ENCODE measurements at places on chromosomes 12 and 14.

- DNase-seq: no peak
Measured at GRCh38 chr12:51306507-51306906, 17.5 kb downstream of the BIN2 start.

DNA sequence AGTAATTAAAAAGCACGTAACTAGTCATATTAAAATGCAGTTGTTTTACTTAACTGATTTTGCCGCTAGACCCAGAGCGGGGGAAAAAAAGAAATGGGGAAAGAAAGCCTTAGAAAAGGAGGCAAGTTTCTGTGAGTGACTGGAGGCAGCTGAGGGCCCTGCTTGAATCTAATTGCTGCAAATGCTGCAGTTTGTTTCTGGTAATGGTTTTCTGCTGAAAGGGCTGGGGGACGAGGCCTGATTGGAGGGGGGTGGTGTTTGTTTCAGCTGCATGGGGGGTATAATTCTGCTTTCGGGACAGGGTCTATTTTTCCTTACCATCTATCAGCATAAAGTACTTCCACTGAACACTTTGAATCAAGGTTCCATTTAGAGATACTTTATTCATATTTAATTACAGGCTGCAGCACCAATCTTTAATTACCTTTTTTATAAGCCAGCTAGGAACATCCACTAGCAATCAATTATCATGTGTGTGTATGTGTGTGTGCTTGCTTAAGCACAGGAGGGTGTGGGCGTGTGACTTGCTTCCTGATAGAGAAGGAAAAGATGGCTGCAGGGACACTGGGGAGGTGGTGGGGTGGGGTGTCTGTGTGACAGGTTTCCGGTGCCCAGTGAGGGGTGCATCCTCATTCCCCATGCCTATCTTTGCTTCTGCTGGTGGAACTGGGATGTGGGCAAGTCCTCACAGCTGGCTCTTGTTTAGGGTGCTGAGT lies 83.4 kb downstream of the ADCK1 start:
- DNase-seq: no peak

DNA sequence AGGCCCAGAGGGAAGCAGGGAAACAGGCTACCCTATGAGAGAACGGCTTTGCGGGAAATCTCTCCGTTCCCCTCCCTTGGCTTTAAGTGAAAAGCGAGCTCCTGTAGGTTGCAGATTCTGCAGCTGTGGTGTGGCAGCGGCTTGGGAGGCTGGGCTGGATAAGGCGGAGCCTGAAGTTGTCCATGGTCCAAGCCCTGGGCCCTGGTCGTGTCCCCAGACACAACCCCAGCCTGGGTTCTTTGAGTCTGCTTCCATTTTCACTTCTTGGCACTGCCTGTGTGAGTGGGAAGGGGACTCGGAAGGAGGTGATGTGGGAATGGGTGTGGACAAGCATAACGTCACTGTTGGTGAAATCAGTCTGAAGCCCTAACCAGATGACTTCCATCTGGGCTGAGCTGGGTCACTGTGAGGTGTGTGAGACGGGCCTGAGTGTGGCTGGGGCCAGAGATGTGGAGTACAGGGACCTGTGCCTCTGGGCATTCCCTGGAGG lies 43.0 kb upstream of the CTDSP2 start:
- DNase-seq: peak; percentile 86

DNA sequence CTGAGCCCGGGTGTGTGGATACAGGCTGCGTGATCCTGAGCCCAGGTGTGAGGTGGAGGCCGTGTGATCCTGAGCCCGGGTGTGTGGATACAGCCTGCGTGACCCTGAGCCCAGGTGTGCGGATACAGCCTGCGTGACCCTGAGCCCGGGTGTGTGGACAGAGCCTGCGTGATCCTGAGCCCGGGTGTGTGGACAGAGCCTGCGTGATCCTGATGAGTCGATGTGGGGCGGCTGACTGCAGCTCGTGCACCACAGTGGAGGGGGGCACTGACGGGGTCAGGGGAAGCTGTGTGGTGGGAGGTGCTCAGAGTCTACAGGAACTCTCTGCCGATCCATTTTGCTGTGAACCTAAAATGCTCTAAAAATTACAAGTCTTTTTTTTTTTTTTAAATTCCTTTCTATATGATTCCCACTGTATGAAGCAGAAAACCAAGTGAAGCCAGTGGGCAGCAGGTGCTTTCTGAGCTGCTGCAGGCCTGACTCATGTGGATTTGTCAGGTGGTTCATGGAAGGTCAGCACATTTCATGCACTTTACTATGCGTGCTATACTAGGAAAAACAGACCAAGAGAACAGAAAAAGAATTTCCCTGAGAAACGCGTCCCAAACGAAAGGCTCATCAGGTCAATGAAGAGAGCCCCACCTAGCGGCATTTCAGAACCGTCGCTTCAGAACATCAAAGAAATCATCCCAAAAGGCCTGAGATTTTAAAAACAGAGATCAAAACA lies 19.3 kb downstream of the BRF1 start:
- peak; percentile 88 for DNase-seq

GRCh38 chr14:74582910-74583581 lies 29.0 kb downstream of the LTBP2 start:
- peak; percentile 47 for DNase-seq

DNA sequence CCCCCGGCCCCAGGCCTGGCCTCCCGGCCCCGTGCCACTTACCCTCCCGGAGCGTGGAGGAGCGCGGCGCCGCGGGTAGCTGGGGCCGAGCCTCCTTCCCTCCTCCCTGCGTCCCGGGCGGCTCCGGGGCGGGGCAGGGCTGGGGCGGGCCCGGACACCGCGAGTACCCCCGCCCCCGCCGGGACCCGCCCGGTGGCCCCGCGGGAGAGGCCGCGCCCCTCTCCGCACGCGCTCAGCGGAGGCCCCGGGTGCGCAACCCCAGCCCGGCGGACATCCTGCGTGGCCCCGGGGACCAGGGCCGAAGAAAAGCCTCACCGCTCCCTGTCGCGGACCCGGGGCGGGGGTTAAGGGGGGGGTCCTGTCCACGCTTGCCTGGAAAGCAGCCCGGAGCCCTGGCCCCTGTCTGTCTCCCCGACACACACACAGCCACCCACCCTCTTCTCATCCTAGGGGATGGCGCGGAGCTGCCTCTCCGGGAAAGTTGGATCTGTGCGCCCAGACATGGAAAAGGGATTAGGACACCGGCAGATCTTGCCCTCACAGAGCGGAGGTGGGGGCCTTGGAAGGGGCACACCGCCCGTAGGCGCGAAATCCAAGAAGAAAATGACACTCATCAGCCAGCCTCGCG lies at the start of gene SYNE3:
SYNE3 (minus strand) TSS at position 97 of the 628 bp plus-strand sequence. CDS start 40,829 bp downstream, outside the sequence.
- DNase-seq: no peak

DNA sequence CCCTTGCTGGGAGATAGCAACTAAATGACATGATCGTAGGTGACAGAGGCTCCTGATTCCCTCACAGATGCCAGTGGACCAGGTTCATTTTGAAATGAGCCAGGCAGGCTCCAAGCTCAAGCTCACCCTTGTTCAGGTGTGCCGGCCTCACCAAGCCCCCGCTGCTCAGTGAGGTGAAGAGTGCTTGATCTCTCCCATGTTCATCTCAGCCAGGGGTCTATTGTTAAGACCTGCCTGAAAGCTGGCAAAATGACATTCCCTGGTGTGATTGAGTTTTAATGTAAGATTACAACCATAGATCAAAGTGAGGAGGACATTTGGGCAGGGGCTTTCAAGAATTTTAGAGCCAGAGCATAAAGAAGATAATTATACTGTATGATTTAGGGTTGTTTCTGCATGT lies 497.9 kb downstream of the EGLN3 start:
- DNase-seq: no peak

DNA sequence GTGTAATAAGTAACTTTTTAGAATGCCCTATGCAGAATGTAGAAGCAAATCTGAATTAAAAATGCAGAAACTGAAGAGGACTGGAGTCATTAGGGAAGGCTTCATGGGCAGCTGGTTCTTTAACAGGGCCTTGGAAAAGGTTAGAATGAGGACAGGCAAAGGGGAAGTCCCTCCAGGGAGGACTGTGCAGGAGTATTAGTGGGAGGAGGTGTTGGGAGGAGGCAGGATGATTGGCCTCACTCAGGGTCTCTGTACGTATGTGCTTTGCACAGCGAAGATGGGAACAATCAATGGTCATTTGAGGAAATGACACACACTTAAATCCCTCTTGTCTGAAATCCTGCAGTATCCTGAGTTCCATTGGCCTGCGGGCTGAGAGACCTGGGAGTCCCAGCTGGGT lies 119.7 kb downstream of the PTCSC3 start:
- DNase-seq: no peak

DNA sequence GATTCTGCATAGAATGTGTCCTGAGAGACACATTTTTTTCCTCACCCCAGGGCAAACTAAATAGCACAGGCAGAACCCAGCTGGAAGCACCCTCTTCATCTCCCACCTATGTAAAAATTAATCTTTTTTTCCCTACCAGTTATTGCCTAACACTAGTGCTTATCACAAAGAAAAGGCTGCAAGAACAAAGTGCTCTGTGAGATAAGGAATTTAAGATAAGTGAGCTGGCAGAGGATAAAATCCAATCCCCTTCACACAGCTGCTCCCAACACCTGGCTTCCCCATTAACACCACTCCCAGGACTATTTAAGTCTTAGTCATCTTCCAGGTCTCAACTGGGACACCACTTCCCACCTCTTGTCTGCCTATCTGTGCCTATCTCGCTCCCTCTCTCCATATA lies 75.2 kb downstream of the TTC9 start:
- DNase-seq: no peak

GRCh38 chr12:14454098-14454907 lies 88.8 kb downstream of the ATF7IP start:
- DNase-seq: peak; percentile 76

DNA sequence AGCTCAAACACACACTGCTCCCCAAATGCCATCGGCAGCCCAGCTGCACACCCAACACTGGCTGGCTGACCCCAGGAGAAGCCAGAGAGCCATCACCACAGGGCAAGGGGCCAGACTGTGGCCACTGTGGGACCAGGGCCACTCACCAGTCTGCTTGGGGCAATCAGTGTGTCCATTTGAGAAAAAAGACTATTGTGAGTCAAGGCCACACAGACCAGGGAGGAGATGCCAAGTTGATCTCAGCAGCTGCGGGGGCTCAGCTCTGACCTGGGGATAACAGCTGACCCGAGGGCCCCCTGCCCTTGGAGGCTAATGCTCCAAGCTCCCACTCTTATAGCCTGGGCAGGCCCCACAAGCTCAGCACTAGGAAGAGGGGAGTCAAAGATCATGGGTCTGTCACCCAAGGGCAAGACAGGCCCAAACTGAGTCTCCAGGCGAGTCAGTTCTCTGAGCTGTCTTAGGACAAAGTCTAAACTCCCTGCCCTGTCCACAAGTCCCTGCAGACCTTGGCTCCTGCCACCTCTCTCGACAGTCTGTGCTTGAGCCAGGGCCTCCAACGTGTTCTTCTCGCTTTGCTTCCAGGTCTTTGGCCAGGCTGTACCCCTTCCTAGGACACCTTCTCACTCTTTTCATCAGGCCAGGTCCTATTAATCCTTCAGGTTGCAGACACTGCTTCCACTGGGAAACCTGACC lies 30.1 kb upstream of the PNMA1 start:
- no peak for DNase-seq

DNA sequence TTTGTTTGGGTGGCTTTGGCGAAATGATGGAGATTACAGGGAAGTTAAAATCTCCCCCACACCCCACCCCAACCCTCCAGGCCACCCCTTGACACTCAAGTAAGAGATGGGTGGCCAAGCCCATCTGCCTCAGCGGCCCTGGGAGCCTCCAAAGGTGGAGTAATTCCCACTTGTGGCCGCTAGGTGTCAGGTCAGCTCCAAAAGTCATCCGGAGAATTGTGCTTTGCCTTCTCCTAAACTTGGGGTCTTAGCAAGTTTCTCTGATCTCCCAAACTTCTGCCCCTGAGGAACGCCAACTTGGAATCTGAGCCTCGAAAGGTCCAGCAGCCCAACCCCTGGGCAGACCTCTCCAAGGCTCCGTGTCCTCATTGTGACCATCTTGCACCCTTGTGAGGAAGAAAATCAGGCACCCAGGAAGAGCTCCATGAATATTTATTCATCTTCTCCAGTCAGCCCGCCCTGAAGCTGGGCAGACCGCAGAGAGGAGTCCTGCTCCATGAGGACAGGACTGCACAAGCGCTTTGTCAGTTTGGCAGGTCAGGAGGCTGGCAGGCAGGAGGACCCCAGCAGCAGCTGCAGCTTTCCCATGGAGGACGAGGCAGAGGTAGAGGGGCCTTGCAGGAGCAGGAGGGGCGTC lies 46.7 kb downstream of the LRRC74A start:
- DNase-seq: peak; percentile 60

DNA sequence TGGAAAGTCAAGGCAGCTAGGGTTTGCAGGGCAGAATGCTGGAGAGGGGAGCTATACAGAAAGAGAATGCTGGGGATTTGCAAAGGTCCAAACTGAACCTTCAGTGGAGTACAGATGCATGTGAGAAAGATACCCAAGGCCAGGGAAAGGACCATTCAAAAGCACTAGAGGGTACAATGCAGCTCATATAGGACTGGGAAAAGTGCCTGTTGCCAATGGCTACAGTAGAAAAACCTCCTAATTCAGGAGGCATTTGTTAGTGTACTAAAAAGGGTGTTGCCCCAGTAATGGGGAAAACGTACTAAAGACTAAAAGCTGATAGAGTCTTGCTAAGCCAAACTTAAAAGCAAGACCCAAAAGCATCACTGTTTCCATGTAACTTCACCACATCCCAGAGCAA lies 30.1 kb downstream of the E2F7 start:
- DNase-seq: no peak

DNA sequence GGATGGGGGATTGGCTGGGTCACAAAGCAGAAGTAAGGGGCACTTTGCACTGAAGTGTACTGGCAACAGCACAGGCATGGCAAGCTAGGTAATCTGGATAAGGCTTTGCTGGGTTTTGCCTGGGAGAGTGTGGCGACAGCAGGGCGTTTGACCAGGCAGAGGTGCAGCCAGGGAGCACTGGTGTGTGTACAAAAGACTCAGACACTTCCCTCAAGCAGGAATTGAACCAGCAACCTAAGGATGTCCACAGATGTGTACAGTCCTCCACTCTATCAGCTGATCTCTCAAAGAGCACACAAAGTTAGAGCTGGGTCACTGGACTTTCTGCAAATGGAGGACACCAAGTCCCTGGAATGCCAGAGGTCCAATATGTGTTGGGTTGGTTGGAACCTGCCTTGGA lies 15.4 kb upstream of the RNASE4 start:
- no peak for DNase-seq

DNA sequence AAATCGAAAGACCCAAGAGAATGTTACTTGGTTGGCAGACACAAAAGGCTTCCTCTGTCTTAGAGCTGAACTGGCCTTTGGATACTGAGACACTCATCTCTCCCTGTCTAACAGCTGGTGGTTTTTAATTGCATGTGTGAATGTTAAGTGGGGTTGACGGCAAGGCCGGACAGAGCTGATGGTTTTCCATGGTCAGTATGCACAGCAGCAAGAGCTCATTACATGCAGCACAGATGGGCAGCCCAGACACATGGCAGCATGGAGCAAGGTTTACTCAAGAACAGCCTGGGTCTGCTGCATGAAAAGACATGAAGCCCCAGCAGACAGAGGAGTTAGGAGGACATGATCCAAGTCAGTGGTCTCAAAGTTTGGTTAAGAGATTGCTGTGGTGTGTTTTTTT lies 27.8 kb upstream of the CACNA2D4 start:
- DNase-seq: no peak

- no peak for DNase-seq
Measured at GRCh38 chr14:28875934-28876571, 109.5 kb downstream of the FOXG1 start.

All from choroid plexus epithelial cell (primary cell).